Stimulated activated CD8-positive, alpha-beta memory T cell treated with anti-CD3 and anti-CD28 coated beads, Interleukin-15, amount 100 ng/mL, for 4 hours (primary cell): ENCODE measurements at places on chromosomes 7 and 10.

- no peak for DNase-seq
These were observed 32.0 kb upstream of the EN2 start for GRCh38 chr7:155425887-155426286.

GRCh38 chr7:44103566-44103922 is 601 bp upstream of the AEBP1 start:
- DNase-seq = no peak

DNA sequence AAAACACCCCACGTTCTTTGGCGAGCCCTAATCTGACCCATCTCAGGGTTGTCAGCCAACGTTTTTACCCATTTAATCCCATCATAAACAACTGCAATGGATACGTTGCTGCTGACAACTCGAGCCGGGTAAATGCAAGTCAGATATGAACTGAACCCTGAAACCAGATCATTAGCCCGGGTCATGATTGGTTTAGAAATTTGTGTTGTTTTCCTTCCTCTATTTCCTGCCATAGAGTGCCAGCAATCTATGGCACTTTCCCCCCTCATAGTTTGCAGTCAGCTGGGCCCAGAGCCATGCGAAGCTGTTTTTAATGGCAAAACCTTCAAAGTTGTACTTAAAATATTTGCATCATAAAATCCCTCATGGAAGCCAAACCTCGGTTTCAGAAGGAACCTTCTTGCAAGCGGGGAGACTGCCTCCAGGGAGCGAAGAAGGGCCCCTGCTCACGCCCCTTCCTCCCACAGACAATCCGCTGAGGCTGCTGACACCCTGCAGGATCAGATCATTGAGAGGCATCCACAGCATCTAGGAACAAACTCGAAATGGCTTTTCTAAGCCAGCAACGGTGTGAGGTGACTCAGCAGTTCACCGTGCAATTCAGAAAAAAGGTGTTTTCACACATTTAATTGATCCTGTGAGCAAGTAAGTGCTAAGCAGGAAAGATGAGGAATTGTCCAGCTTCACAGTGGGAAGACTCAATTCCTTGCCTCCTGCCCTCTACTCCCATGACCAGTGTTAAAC is 710.1 kb downstream of the PARD3 start:
- no peak for DNase-seq

DNA sequence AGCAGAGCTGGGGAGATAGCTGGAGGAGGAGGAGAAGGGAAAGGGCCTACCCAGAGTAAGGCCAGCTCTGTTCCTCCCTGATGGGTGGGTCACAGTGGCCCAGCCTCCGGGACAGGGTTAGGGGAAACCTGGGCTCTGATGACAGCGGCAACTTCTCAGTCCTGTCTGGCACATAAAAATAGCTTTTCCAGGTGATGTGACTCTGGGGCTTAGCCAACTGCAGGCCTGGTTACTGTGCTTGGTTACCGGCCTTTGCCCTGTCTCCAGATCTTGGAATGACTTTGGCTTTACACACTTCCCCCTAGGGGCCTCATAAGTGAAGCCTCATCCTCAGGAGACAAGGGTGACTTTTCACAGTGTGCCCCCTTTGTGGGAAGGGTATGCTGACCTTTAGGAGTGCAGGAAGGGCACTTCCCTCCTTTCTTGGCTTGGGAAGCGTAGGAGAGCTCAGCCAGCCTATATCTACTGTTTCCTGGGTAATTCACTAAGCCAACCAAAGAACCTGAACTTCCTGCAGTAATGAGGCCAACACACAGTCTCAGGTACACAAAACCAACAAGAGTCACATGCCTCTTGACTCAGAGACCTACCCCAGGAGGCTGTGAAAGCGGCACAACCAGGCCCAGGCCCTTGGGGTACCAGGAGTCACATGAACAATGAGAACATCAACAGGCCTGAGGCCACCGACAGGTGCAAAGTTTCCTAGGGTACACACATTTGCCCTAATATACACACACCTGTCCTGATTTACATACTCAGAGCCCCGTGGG is 11.7 kb upstream of the HILPDA start:
- no peak for DNase-seq

GRCh38 chr10:90204956-90205314 is 503.5 kb downstream of the KIF20B start:
- DNase-seq = no peak

DNA sequence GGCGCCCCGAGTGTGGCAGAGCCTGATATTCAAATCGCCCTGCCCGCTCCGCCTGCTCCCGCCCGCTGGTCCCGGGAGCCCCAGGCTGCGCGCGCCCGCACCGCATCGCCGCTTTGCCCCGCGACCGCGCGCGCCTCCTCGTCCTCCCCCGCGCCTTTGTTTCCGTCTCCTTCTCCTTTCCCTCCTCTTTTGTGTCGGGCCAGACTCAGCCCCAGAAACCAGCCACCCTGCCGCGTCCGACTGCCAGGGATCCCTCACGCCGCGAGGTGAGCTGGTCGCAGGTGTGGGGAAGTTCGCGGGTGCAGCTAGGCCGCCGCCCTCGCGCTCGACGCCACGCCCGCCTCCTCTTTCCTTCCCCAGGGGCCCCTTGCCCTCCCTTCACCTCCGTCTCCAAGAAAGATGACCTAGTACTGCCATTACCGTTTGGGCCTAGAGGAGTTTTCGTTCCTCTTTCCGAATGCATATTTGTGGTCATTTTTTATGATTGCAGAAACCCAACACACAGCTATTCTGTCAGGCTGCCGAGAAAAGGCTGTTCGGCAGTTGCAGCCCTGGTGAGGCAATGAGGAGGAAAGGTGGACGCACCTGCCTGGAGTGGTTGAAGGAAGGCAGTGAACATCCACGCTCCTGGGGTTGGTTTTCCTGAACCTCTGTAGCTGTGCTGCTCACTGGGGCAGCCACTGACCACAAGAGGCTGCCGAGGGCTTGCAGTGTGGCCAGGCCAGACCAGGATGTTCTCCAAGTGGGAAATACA is 107.3 kb downstream of the SNX10 start:
- no peak for DNase-seq

GRCh38 chr10:110530131-110530831 is 32.6 kb downstream of the DUSP5 start:
- no peak for DNase-seq

DNA sequence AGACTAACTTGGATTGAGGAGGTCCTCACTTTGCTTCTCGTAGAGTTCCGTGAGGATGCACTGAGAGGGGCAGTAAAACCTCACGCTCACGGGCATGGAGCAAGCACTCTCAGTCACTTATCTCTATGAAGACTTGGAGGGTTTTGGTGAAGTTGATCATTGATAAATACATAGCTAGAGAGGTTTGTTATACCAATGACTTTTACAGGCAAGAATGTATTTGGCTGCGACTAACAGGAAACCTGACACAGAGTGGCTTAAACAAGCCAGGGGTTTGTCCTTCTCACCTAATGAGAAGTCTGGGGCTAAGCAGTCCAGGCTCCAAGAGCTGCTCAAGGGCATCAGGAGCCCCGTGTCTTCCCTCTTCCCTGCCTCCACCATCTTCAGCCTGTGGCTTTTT is 6.1 kb downstream of the BICC1 start:
- no peak for DNase-seq
